ENCODE measurements at places on chromosomes 2 and 18.

DNA sequence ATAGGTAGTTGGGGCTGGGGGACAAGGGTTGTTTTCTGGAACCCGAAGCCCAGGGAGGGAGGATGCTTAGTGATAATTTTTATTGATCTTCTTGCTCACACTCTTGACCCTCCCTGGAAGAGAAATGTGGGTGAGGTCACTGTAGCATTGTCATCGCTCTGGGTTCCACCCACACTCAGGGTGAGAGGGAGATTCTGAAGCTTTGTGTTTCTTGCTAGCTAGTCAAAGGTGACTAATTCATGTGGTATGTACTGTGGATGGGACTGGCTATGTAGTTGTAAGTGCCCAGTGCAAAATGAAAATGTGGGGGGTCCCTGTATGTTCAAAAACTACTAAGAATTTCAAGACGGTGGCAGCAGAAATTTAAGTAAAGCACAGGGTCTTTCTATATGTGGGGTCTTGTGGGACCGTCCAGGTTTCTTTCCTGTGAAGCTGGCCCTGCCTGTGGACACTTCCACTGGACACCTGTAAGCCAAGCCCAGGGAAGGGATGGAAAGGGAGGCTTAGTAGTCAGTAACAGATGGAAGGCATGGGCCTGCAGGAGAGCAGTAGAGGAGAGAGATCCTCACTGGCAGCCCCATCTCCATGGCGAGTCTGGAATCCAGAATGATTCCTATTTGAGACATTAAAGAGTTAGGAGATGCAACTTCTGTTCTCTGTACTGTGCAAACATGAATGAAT, 35.0 kb downstream of the TSN start:
- no peak for DNase-seq

DNA sequence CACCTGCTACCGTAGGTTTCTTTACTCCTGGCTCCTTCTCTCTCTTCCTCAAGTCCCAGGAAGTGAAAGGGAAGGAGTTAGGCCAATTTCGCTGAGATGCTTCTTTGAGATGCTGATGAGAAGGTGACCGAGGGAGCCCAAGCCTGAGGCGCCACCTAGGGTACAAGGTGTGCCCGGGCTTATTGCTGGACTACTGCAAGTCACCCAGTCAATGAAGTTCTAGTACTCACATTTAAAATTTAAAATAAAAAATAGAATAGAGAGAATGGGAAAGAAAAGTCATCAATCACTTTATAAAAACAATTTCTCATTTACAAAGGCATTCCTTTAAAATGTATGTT, 45.3 kb downstream of the ACAA2 start:
- no peak for DNase-seq

- DNase-seq = no peak
These were observed 97.7 kb upstream of the CAB39 start for GRCh38 chr2:230614913-230615332.

GRCh38 chr2:173589604-173590275, 235.1 kb downstream of the CDCA7 start:
- no peak for DNase-seq

GRCh38 chr18:2847317-2848246, 776 bp downstream of the EMILIN2 start:
- DNase-seq = no peak
